Chondrocyte (in vitro differentiated cells): ENCODE measurements at places on chromosomes 16 and 17.

DNA sequence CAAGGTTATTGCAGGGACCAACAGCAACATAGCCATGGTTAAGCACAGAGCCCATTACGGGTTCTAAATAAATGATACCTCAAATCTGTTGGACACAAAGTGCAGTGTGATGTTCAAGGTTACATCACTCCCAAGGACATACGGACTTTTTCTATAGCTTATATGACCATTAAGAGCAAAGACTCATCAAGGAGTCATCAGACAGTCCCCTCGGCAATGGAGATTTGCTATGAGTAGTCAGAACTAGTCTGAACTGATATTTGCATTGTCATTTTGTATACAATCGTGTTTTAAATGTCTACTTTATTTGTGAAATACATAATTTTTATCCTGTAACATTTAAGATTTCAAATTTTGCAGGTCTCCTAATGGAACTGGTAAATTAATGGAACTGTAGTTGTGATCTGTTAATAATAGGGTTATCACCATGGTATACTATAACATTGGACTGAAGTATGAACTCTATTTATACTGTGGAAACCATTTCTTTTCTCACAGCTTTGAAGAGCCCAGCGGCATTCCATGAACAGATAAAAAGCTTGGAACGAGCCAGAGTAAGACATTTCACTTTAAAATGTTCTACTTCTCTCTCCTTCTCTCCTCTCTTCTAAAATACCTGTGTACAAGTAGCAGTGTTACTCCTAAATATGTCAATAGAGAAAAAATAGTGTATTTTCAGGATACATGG, 140.9 kb downstream of the MRTFB start:
- DNase-seq = no peak

- no peak for DNase-seq
Measured at GRCh38 chr17:58575511-58575910, 61.1 kb upstream of the MTMR4 start.

DNA sequence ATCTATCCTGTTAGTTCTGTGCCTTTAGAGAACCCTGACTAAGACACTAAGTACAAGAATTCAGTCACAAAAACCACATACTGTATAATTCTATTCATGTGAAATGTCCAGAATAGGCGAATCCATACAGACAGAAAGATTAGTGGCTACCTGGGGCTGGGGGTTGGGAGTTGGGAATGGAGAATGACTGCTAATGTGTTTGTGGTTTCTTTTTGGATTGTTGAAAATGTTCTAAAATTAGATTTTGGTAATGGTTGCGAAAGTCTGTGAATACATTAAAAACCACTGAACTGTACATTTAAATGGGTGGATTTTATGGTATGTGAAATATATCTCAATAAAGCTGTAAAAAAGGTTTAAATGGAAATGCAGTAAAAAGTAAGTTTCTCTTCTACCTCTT, 80.4 kb upstream of the AKTIP start:
- no peak for DNase-seq

- no peak for DNase-seq
Measured at GRCh38 chr17:74390680-74391653, 23.7 kb downstream of the GPR142 start.

GRCh38 chr16:48271728-48272127, 24.4 kb upstream of the ABCC11 start:
- no peak for DNase-seq

DNA sequence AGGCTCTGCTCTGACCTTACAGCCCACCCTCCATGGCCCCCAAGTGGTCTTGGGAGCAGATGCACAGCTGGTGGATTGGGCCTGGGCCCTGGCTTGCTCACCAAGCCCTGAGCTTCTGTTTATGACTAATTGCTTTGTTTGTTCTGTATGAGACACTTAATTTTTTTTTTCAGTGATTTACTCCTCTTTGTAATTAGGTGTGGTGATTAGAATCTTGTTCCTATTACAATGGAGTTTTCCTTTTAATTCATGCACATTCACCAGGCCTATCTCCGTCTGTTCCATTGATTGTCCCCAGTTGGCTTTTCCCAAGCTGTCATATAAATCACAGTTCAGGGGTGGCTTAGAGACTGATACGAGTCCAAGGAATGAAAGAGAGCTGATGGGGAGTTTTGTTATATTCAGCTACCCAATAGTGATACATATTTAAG, 242.3 kb downstream of the CCDC182 start:
- no peak for DNase-seq

DNA sequence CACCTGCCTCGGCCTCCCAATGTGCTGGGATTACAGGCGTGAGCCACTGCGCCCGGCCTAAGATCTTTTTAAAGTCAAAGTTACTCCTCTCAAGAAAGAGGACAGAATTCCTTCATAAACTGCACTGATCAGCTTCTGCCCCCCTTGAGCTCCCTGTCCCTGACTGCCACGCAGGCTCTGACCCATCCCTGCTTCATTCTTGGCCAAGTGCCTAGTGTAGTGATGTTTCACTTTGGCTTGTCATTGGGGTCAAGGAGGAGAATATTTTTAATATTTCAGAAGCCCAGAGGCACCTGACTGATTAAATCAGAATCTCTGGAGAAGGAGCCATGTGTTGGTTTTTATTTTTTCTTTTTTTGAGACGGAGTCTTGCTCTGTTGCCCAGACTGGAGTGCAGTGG, 9.1 kb downstream of the MRM1 start:
- no peak for DNase-seq

- no peak for DNase-seq
Measured at GRCh38 chr17:69268543-69269014, 40.0 kb upstream of the ABCA10 start.
